Cortex of kidney (tissue), 1 donor: ENCODE measurements at places on chromosomes 2 and 18.

DNA sequence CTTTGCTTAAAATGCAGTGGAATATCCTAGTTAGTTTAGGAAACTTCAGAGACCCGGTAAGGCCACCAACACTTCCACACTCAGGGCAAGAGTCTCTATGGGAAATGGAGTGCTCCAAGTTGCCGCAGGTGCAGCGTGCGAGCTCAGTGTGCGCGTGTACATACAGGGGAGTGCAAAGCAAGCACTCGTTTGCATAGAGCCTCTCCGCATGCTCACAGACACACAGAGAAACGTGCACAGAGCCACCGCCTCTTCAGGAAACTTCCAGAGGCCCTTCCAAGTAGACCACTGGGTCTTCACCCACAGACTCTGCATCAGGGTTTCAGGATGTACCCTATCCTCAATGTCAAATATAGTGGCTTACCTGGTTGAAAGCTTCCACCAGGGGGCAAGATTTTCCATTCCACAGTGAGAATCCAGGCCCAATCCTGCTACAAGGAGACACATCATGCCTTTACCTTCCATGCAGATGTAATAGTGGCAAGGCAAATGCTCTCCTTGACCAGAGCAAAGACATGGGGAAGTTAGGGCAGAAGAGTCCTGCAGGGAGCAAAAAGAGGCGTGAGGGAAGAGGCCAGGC is 513.0 kb upstream of the MYT1L start:
- DNase-seq: no peak

GRCh38 chr2:146992057-146992456 is 852.8 kb upstream of the ACVR2A start:
- DNase-seq: no peak

GRCh38 chr2:34408100-34408499 is 809.0 kb upstream of the FAM98A start:
- DNase-seq: no peak

- no peak for DNase-seq
These were observed 177.7 kb upstream of the TWIST2 start for GRCh38 chr2:238670111-238670585.

- DNase-seq: no peak
These were observed 115.6 kb downstream of the MBP start for GRCh38 chr18:77016936-77017335.

GRCh38 chr2:29777161-29777560 is 144.2 kb downstream of the ALK start:
- no peak for DNase-seq

DNA sequence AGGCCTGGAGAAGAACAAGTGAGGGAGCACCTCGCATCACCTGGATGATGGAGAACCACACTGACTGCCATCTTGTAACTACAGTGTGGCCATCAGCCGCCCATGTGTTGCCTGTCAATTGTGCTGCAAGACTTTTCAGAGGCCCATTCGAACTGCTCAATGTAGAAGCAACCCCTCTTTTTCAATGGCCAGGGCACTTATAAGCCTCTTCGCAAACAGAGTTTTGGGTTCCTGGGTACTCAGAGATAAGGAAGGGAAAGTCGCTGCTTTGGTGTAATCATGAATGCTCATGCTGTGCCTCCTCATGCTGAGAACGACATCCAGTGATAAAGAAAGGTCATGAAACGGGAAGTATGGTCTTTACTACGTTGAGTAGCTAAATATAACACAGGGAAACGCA is 143.9 kb upstream of the SLC39A10 start:
- DNase-seq: no peak

GRCh38 chr2:121695171-121695451 is 41.6 kb downstream of the NIFK start:
- DNase-seq: no peak

DNA sequence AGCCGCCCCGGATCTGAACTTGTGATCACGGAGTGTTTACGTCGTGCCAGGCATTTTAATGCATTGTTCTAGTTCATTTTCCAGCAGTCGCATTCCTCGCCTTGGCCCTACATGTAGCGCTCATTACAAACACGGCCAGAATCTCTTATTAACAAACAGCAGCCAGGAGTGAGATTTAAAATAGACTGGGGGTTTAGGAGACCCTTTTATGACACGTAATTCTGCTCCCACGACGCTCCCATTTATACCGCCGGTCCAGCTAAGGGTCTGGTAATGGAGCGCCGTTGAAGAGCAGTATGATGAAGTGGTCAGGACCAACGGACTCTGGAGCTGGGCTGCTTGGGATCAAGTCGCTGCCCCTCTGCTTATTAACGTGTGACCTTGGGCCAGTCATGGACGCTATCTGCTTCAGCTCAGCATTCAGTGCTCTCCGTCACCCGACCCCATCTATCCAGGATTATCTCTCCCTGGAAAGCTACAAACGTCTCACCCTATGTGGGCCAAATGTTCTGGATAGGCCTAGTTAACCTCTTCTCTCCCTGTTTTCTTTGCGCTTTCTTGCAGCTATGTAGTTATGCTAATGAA is 745 bp downstream of the MSH2 start:
- no peak for DNase-seq

DNA sequence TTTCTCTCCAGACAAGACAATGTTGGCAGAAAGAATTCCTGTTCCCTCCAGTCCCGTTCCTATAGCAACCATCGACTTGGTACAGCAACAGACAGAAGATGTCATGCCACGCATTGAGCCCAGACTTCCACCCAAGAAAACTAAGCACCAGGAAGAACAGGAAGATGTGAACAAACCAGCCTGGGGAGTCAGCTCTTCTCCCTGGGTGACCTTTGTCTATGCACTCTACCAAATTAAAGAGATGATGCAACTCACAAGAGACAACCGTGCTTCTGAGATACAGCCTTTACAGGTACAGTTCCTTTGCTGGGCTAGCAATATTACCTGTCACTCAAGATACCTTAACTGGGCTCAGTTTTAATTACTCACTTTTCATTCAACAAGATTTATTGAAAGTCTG is 37.1 kb downstream of the NEMP2 start:
- DNase-seq: no peak

GRCh38 chr18:43524260-43524659 is 247.0 kb upstream of the SYT4 start:
- DNase-seq: no peak

- no peak for DNase-seq
These were observed 1586.8 kb upstream of the ACVR2A start for GRCh38 chr2:146258071-146258470.

DNA sequence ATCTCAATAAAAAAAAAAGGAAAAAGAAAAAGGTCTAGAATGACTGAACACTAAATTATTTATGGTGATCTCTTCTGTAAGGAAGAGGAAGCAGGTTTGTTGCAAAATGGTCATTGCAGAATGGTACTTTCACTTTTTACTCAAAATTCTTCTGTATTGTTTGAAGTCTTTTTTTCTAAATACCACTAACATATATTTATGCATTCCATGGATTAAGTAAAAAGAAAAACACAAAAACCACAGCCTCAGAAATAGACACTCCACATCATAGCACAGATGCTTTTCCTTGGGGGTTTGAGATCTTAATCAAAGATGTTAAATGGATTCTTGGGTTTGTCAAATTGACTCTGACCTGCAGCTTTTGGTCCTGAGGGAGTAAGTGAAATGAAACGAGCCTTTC is 47.4 kb downstream of the RHOB start:
- no peak for DNase-seq

DNA sequence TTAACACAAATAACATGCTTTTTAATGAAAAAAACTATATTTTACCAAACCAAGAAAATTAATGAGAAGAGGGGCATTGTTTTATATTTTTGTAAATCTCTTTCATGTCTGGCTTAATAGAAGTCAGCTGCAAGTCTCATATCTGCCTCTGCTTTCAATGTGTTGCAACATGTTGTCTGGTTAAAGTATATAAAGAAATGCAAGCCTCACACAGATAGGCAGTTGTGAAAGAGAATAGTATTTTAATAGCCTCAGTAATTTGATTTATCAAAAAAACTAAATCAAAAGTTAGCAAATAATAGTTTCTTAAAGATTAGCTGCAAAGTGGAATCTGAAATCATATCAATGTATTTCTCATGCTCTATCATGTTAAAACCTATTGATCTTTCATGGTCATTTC is 52.9 kb upstream of the NCOA1 start:
- no peak for DNase-seq

DNA sequence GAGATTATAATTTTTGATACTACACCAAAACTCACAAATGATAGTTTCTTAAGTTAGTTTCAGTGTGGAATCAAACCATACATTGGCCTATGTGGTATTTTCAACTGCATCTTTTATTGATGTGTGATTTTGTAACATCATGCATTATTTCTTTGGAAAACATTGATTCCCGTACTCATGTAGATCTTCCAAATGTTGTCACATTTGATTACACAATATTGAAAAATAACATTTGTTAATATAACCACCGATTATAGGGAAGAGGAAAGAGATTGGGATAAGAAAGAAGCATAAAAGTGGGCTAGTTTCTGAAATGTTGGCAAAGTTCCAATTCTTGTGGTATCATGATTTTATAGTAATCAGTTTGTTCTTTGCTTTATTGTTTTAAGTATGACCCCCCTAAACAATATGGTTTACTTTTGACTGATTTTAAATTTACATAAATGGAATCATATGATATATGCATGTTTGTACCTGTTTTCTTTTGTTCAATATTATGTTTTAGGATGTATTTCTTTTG is 117.2 kb upstream of the OTX1 start:
- DNase-seq: no peak

GRCh38 chr2:55111570-55112228 is 61.4 kb upstream of the RTN4 start:
- DNase-seq: no peak

DNA sequence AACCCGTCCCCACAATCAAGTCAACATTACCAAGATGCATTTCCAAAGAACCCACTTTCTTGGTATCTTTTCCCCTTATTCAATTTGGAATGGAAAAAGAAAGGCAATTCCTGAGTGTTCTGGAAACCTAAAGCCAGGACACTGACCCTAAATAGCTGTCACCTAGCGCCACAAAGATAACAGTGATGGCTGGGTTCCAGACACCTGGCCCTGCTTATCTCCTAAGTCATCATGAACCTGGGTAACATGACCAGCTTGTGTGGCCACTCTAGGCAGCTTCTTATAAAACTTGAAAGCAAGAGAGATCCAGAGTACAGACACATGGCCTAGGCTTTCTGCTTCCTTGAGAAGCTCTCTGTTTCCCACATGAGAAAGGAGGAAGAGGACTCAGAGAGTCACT is 95.4 kb downstream of the BOD1L2 start:
- no peak for DNase-seq

DNA sequence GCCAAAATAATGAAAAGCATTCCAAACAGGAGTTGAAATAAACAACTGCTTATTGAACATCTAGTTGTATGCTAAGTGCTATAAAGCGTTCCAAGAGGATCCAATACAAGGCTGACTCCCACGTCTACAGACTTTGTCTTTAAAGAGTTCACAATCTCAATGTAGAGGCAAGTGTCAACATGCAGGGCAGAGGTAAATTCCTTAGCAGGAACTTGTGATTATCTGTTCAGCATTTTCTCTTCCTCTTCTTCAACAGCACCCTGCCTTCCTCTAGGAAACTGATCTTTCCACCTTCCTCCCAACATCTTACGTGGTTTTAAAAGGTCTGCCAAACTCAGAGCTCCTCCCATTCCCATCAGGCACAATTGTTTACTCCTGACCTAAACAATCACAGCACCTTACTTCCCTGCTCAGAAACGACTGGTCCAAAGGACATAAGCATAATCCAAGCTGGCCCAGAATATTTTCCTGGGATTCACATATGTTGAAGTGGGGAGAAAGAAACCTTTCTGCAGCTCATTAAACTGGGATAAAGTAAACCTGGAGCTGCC is 83.9 kb downstream of the ITSN2 start:
- DNase-seq: no peak

GRCh38 chr2:48874282-48874681 is 118.8 kb upstream of the LHCGR start:
- DNase-seq: no peak

- no peak for DNase-seq
These were observed 213.0 kb downstream of the TNS1 start for GRCh38 chr2:217789736-217790181.
